Right ventricle myocardium inferior (tissue), 1 donor: ENCODE measurements at places on chromosomes 6 and 20.

- no peak for DNase-seq
Measured at GRCh38 chr20:57158474-57158873, 108.0 kb downstream of the BMP7 start.

GRCh38 chr6:150684714-150685459, 85.2 kb downstream of the PLEKHG1 start:
- DNase-seq: no peak

DNA sequence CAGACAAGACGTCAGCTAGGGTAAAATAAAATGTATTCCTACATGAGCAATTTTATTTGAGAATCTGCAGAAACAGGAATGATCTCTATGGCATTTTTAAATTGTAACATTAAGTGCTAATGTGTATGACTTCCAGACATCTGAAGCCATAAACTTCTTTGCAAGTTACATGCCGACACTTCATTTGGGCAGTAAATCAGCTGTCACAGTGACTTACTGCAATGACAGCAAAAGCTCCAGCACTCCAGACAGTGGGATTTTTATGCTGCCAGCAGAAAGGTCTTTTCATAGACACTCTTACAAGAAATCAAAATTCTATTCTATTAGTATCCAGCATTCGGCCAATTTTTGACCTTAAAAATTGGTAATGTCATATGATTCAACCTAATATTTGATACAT, 156.3 kb upstream of the SNX9 start:
- DNase-seq: no peak

GRCh38 chr6:76264468-76264867, 192.0 kb upstream of the IMPG1 start:
- DNase-seq: no peak
